ENCODE measurements at places on chromosomes 2 and 18.
A peak's percentile ranks its signal among the peaks of the same experiment; 100 is the strongest.

DNA sequence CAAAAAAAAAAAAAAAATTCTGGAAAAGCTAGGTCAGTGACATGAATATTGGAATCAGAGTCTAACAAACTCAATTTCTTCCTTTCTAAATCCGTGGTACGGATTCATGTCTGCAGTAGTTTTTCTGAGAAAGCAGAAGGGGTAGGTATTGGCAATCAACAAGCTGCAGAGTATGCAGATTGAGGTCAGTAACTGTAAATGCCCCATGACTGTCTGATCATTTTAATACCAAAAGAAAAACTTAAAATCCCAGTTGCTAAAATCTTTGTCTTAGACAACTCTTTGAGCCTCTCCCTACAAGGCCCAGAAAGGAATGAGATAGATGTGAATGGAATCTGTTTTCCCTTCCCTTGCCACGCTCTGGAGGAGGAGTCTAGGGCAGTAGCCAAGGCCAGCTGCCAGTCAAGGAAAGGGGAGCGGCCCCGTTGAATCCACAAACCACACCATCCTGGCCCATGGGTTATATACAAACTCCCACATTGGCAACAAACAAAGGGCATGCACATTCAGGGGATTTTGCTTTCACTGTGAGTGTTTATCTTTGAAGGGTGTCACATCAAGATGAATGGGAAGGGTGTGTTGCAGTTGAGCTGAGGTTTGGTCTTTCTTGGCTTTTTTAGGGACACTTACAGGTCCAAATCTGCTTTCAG is 6.1 kb upstream of the CASP8 start:
- peak; percentile 85 for DNase-seq

GRCh38 chr2:143083636-143084035 is 45.6 kb upstream of the ARHGAP15 start:
- no peak for DNase-seq

GRCh38 chr2:234694244-234695013 is 197.5 kb upstream of the ARL4C start:
- no peak for DNase-seq

DNA sequence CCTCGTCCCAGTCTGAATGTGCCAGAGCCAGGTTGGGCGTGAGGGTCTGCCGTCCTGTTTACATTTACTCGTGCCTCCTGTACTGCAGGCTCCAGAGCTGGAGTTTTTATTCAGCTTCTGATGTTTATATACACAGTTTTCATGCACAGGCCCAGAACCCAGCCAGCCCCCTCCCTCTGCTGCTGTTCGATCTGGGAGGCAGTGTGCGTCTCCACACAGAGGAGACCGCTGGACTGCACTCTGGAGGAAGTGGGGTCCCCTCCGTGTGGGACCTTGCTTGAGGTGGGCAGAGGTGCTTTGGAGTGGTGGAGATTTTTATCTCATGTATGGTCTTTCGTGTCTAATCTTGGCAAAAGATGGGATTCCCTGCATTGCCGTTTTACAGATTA is 90.6 kb downstream of the GLI2 start:
- DNase-seq, result no peak

DNA sequence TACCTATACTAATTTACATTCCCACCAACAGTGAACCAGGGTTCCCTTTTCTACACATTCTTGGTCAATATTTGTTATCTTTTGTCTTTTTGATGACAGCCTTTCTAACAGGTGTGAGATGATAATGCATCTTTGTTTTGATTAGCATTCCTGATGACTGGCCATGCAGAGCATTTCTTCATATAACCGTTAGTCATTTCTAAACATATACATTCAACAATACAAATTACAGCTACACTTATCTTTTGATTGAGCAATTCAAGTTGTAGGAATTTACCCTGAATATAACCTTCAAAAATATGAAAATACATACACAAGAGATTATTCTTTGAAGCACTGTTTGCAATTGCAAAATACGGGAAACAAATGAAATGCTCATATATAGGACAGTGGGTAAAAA is 94.9 kb downstream of the TMEM131 start:
- no peak for DNase-seq

- no peak for DNase-seq
Observed at GRCh38 chr2:221676566-221677172, 104.6 kb upstream of the EPHA4 start.

DNA sequence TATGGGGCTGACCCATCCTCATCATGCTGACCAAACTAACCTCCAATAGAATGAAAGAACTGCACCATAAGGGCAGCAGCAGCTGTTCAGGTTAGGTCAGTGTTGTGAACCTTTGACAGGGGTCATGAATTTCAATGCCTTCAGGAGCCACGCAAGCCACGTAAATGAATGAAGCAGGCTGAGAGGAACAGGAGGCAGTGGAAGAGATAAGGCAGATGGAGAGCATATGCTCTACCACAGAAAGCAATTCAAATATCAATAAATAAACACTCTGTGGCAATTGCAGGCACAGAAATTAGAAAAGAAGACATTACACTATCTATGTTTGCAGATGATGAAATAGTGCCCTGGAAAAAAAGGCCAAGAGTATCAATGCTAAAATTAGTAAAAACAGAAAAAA is 56.3 kb downstream of the SCG2 start:
- DNase-seq, result no peak

GRCh38 chr2:217919781-217920351 is 82.9 kb downstream of the TNS1 start:
- DNase-seq, result no peak

DNA sequence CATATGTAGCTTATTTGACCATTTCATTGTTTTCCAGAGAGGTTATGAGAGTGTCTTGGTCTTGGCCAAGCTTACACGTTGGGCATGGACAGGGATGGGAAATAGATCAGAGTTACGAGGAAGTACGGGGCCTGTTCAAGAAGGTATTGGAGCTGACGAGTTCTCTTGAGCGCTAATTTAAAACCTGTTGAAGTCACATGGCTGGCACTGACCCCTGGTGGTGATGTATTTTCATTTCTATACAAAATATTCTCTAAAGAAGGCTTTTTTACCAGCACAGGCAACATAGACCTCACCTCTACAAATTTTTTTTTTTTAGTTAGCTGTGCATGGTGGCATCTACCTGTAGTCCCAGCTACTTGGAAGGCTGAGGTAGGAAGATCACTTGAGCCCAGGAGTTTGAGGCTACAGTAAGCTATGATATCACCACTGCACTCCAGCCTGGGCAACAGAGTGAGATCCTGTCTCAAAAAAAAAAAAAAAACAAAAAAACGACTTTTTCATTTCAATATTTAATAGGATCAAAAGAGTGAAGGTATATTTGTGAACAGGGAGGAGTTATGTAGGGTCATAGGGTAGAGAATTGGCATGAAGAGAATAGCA is 19.6 kb downstream of the UGP2 start:
- DNase-seq, result peak; percentile 85

DNA sequence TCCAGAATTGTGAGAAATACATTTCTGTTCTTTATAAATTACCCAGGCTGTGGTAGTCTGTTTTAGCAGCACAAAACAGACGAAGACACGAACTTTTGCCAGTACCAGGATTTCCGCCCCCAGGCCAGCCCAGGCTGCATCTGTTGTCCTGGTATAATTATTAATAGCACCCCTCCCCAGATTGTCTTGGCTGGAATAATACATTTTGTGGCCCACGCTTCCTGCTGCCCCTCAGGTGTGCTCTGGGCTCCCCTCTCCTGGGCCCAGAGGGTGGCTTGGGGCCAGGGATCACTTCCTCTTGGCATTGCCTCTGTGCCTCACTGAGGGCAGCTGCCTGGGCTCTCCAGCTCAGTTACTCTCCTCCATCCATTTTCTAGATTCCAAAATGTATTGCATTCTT is 102.1 kb upstream of the HS6ST1 start:
- DNase-seq, result no peak

GRCh38 chr18:57029761-57030160 is 117.1 kb upstream of the BOD1L2 start:
- no peak for DNase-seq

All from activated CD4-positive, alpha-beta T cell treated with anti-CD3 and anti-CD28 coated beads, Interleukin-2, amount 10 ng/mL, durations not matched to agents 24 days and 14 days (primary cell).